ENCODE measurements at places on chromosomes 1 and 21.

DNA sequence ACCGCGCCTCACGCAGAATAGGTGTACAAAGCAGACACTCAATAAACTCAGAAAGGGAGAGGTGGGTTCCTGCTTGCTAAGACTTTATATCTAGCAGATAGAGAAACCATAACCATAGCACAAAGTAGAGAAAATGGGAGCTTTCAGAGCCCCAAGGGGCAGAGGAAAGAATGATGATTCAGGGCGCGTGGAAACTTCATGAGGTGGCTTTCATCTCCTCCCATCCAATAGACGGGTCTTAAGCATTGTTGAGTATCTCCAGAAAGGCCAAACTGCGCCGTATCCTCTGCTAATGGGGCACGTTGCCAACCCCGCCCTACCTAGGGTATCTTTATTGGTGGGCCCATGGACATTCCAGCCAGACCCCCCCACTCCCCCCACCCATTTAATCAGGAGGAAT, 778 bp upstream of the MIXL1 start:
- no peak for DNase-seq

DNA sequence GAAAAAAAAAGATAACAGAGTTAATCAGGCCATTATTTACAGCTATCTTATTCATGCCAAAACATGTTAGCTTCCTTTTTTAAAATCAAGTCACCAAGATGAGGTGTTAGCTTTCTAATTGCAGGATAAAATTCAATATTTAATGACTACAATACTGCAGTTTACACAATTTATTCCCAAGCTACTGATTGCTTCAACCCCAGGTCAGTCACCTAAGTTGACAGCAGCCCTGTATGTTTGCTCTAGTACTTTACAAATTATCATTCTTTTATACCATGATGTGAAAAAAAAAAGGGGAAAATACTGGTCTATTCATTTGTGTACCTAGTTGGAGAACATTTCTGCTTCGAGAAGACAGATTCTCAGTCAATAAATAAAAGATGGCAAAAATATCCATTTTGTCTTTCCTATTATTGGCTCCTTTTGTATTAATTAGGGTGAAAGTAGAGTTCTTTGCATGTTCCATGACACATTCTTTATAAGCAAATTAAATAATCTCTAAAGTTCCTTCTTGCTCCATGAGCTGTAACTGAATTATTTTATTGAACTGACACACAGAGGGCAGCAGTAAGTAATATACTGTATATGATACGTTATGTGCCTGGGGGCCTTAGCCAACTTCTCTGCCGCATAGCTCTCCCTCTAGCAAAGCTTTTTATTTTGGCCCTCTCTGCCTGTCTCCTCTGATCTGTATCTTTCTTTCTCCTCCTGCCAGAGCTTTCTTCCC, 48.0 kb downstream of the DIPK1A start:
- DNase-seq = no peak

DNA sequence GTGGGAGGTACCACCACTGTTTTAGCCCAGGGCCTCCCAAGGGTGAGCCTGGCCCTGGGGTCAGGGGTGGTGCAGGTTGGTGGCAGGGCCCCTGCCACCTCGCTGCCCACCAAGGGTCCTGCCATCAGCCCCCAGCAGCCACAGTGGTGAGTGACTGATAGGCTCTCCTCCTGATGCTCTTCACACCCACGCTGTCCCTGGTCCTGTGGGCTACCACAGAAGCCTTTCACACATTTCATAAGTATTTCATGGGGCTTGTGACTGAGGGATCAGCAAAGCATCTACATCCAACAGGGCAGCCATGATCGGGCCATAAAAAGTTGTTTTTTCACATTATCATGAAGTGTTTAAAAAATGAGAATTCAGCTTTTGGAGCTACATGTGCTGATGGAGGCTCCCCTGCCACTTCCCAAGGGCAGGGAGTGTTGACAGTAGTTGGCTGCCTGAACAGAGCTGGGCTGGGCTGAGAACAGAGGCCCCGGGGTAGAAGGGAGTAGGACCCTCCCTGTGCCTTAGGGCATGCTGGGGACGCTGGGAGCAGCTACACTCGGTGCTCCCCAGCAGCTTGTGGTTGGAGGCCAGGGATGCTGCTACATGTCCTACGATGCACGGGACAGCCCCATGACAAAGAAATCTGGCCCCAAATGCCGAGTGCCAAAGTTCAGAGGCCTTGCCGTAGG, 73.1 kb upstream of the TMEM51 start:
- no peak for DNase-seq

- DNase-seq = no peak
Measured at GRCh38 chr1:53080041-53080440, 18.0 kb downstream of the PODN start.

- DNase-seq = no peak
Measured at GRCh38 chr21:27244352-27244751, 277.5 kb upstream of the ADAMTS5 start.

Data from stimulated activated CD8-positive, alpha-beta memory T cell treated with anti-CD3 and anti-CD28 coated beads, Interleukin-7, amount 100 ng/mL, for 1 hour (primary cell).